HT1080 (cell line): ENCODE measurements at places on chromosomes 1 and 21. TPM values are rescaled to one million over a fixed set of nuclear protein-coding genes. Genes with fewer than 3 reads are reported as not detected.

NEK2 gene
- 37.5 and 50.3 TPM in 2 replicates for total RNA-seq

DNA sequence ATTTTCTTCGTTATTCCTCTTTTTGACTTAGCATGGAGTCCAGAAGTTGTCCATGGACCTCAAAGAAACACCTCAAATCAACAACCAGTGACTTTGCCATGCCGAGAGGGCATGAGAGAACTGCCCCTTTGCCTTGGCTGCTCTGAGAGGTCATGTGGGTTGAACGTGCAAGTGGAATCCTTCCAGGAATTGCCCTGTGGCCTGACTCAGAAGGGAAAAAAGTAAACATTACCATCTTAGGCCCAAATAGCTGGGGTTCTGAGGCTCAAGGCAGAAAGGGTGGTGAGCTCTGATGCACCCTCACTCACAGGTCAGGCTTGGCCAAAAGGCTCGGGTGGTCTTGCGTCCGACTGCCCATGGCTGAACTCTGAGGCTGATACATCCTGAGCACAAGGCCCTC lies 15.1 kb downstream of the STUM start:
- no peak for DNase-seq

MFAP2 gene
- not detected in 2 replicates for total RNA-seq

GRCh38 chr1:33043267-33044092 lies 6.8 kb upstream of the AK2 start:
- DNase-seq = no peak

OLFML3 gene
- total RNA-seq = 4.0 and 5.1 TPM in 2 replicates

DNA sequence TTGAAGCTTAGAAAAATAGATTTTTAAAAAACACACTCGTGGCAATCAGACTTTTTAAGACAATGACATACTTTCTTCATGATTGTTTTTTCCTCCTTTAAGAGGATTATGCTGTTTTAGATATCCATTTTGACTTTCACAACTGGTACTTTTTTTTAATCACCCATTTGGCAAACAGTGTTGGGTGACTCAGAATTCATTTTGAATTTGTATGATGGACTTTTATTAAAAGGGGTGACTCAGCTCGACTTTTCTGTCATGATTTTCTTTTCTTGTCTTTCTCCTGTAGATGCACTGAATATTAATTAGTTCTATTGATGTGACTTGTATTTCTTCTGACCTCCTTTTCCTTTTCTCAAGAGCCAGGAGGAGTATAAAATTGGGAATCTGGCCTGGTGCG lies 44.7 kb downstream of the FMN2 start:
- DNase-seq = peak; percentile 4

ADPRS gene
- total RNA-seq = 104 and 112 TPM in 2 replicates

OR14A16 gene
- not detected in 2 replicates for total RNA-seq

QSOX1 gene
- total RNA-seq = 191 and 201 TPM in 2 replicates

DNA sequence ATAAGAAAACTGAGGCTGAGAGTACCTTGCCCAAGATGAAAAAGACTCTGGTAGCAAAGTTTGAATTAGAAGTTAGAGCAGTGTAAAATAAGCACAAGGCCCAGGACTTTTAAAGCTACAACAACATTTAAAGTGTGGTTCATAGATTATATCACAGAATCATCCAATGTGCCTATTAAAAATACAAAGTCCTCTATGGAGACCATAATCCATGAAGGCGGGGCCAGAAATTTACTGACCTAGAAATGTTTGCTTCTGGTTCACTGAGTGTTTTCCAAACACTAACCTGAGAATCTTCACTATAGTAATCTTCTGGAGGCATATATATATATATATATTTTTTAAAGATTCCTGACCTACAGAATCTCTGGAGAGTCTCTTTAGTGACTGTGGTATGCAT lies 12.3 kb downstream of the DEPDC1 start:
- DNase-seq = no peak
